ENCODE measurements at places on chromosomes 2 and 18. TPM values are rescaled to one million over a fixed set of nuclear protein-coding genes. Genes with fewer than 3 reads are reported as not detected.

DNA sequence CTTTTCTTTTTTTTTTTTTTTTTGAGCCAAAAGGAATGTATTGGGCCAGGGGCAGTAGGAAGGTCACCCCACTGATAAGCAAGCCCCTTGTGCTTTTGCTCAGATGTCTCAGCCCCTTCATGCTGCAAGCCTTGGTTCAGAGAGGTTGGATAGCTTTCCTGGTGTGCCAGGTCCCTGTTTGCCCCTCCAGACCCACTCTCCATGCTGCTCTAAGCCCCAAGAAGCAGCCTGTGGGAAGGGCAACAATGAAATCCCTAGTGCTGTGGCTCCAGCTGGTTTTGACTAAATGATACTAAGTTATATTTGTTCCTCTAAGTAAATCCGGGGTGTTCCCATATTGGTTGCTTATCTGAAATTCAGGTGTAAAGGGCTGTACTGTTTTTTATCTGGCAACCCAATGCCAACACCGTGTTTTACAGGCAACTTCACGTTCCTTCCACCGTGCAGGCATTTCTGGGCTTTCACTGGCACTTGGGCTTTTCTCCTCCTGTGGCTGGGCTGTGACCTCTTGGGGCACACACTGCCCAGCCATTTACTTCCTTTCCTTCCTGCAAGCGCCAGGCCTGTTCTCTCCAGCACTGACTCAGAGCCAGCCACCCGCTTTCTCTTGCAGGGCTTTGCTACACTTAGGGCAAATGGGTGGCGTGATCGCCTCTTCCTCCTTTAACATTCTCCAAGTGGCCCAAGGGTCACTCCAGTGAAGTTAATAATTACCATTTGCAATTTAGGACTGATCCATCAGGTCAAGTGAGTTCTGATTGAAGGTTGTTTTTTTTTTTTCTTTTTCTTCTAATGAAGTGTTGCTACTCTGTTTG, 21.6 kb downstream of the MERTK start:
- DNase-seq, result no peak

GRCh38 chr2:168632709-168633121, 169.7 kb upstream of the NOSTRIN start:
- no peak for DNase-seq

DNA sequence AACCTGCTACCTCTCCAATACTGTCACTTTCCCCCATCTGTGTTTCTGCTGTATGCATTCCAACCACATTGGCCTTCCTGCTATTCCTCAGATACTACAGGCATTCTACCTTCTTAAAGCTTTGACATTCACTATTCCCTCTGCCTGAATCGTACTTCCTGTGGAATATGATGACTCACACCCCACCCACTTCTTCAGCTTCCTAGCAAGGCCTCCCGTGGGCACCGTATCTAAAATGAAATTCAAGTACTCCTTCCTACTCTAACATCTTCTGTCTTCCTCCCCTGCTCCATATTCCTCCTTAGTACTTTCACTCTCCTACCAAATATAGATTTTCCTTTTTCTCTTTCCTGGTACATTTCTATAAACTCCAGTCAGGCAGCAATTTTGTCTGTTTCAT, 710.4 kb downstream of the RNF144A start:
- DNase-seq, result peak; percentile 4

GRCh38 chr2:28523902-28524301, 28.0 kb downstream of the PLB1 start:
- no peak for DNase-seq

- no peak for DNase-seq
These were observed 39.5 kb upstream of the ASNSD1 start for GRCh38 chr2:189621781-189622180.

DNA sequence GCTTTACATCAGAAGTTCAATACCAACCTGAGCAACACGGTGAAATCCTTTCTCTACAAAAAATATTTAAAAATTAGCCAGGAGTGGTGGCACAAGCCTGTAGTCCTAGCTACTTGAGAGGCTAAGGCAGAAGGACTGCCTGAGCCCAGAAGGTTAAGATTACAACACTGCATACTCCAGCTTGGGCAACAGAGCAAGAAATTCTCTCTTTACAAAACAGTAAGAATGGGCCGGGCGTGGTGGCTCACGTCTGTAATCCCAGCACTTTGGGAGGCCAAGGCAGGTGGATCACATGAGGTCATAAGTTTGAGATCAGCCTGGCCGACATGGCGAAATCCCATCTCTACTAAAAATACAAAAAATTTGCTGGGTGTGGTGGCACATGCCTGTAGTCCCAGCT, 113.2 kb downstream of the USP34 start:
- DNase-seq, result no peak

- no peak for DNase-seq
These were observed 23.6 kb downstream of the OLA1 start for GRCh38 chr2:174224665-174225288.

- DNase-seq, result no peak
These were observed 78.2 kb downstream of the THNSL2 start for GRCh38 chr2:88248280-88248828.

DNA sequence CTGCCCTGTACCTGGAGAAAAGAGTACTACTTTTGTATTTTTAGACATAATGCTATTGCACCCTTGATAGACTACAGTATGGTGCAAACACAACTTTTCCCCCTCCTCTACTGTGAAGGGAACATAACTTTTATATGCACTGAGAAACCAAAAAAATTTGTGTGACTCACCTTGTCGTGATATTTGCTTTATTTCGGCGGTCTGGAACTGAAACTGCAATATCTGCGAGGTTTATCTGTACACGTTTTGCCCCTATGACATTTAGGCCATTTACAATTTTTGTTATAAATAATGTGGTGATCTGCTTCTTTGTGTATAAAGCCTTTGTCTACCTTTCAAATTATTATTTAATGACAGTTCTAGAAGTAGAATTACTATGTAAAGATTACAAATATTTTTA, 34.4 kb upstream of the AAK1 start:
- no peak for DNase-seq

DNA sequence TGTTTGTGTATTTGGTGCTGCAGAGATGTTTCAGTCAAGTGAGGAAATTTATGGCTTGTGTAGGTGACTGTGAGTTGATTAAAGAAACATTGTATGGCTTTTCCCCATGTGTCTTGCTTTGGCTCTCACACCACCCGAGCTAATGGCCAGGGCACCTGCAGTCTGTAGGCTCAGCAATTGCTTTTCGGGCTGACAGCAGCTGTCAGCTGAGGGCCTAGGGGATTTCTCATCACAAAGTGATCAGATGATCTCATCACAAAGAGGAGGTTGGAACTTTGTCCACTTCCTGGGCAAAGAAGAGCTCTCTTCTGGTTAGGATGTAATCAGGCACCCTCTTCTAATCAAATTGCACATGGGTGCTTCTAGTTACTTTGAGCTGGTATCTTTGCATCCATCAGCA, 632.2 kb downstream of the SLC4A3 start:
- no peak for DNase-seq

DNA sequence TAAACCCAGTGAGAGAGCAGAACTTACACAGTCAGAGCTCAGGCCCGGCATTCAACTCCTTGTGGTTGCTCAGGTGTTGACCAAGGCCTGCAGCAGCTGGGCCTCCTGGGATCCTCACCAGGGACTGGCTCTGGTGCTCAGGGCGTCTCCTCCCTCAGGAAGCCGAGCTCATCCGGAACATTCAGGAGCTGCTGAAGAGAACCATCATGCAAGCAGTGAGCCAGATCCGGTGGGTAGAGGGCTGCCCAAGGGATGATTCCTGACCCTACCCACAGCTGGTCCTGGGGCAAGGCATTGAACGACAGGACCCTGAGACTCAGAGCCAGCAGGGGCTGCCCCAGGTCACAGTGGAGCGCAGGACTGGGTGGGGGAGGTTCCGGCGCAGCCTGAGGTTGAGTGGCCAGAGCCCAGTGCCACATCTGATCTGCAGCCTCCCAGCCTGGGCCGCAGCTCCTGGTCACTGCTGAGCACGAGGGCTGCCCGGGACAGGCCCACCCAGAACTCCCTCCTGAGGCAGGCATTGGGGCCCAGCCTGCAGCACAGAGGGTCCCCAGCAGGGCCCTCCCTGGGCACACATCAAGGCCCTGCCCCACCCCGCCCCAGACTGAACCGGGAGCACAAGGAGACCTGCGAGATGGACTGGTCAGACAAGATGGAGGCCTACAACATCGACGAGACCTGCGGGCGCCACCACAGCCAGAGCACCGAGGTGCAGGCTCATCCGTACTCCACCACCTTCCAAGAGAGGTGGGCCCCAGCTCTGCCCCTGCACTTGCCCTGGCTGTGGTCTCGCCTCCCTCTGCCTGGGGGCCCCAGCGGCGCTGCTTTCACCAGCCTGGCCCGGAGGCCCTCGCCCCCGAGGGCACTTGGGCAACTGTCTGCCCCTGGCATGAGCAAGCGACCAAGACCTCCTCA, 2.4 kb downstream of the TEKT4 start:
- DNase-seq, result no peak

The DNAH7 gene
- total RNA-seq, result 2.6 TPM

The PRSS56 gene
- not detected for total RNA-seq

The AQP12A gene
- not detected for total RNA-seq

The RUFY4 gene
- not detected for total RNA-seq

The PLGLB1 gene
- 1.5 TPM for total RNA-seq

Measured in fibroblast of the aortic adventitia (primary cell).